AG04450 (cell line): ENCODE measurements at places on chromosomes 3 and 15.

- DNase-seq, result no peak
These were observed 77.2 kb downstream of the OSBPL10 start for GRCh38 chr3:31903686-31904431.

GRCh38 chr3:160451602-160452001, 2.0 kb upstream of the TRIM59 start:
- no peak for DNase-seq

- DNase-seq, result no peak
These were observed 70.7 kb downstream of the CYP19A1 start for GRCh38 chr15:51267703-51268083.

DNA sequence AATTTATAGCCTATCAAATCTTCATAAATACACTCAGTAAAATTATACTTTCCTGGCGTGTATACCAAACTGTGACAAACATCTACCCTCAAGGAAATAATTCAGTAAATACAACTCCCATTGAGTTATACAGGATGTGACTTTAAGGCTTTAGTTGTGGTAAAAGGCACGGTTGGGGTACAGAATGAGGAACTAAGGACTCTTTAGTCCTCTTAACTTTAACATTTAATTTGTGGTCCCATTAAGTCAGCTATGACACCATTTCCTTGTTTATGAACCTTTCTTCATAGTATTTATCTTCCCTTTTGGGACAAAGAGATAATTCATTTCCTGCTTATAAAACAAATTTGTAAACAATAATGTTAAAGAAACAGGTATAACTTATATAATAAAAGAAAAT, 30.2 kb downstream of the IFT80 start:
- no peak for DNase-seq

DNA sequence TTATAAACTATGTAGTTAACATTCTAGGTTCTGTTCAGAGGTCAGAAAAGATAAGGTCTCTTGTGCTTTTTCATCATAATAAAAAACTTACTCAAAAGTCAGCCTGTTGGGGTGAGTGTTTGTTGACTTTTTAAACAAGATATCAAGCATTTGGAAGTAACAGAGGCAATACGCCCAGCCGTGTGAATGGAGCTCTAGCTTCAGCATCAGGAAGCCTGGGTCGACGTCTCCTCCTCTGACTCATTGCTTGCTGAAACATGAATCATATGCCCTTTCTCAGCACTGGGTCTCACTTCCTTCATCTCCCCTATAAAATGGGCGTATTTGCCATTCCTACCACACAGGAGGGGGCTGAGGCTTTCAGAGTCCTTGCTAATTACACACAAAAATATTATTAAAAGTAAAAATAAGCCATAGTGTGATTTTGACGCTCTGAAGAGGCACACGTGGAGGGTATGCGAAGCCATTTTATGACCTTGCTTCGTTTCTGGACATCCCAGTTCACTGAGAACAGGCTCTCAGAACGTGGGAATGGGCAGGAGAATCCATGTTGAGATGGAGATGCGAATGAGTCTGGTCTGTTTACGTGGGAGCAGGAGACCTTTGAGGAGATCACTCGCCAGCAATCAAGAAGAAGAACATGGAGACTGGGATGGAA, 220.8 kb upstream of the TPRG1 start:
- peak; percentile 92 for DNase-seq
